ENCODE measurements at places on chromosomes 6 and 20. TPM values are rescaled to one million over a fixed set of nuclear protein-coding genes. Genes with fewer than 3 reads are reported as not detected.

- no peak overlapping the region for H3K4me3 ChIP-seq
- H3K27me3 ChIP-seq, result peaks cover 7% of the 10 kb centered on the region
- peaks cover 9% of the 10 kb centered on the region for H3K4me1 ChIP-seq
- no peaks in the 10 kb centered on the region for H3K36me3 ChIP-seq
Measured at GRCh38 chr6:111113336-111114086, 26.2 kb downstream of the SLC16A10 start.

- no peak overlapping the region for H3K27ac ChIP-seq
- no peak for DNase-seq
- H3K36me3 ChIP-seq, result no peaks in the 10 kb centered on the region
- H3K27me3 ChIP-seq, result no peaks in the 10 kb centered on the region
- H3K4me3 ChIP-seq, result no peak overlapping the region
Measured at GRCh38 chr6:5521322-5521721, 260.0 kb downstream of the FARS2 start.

- peak overlapping the region; percentile 55 for H3K27ac ChIP-seq
- H3K27me3 ChIP-seq, result no peaks in the 10 kb centered on the region
- no peak overlapping the region for H3K4me3 ChIP-seq
Measured at GRCh38 chr6:148269386-148269785, 73.3 kb upstream of the SASH1 start.

SYS1 gene
- 18.1 TPM for total RNA-seq

DNA sequence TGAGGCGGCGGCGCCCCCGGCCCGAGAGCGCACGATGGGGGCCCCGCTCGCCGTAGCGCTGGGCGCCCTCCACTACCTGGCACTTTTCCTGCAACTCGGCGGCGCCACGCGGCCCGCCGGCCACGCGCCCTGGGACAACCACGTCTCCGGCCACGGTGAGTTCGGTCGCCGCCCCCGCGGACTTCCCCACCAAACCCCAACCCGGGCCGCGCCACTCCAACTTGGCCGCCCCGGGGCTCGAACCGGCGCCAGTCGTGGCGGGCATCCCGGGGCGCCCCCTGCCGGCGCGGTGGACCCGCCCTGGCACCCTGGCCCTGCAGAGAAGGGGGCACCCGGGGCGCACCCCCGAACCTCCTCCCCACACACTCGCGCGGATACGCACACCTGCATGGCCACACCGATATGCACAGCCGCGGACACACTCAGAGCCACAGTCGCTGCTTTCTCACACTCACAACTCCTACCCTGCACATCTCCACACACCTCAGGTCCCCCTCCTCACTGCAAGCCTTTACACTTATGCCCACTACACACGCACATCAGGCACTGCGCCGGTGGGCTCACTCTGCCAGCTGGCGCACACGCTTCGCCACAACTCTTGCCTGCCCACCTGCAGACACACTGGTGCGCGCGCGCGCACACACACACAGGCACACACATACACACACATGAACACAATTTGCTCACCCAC, 535 bp downstream of the VSTM2L start:
- no peak for DNase-seq
- H3K27me3 ChIP-seq, result peaks cover 11% of the 10 kb centered on the region
- peak overlapping the region; percentile 51 for H3K27ac ChIP-seq
- peaks cover 53% of the 10 kb centered on the region for H3K4me1 ChIP-seq
- H3K36me3 ChIP-seq, result no peaks in the 10 kb centered on the region

DNA sequence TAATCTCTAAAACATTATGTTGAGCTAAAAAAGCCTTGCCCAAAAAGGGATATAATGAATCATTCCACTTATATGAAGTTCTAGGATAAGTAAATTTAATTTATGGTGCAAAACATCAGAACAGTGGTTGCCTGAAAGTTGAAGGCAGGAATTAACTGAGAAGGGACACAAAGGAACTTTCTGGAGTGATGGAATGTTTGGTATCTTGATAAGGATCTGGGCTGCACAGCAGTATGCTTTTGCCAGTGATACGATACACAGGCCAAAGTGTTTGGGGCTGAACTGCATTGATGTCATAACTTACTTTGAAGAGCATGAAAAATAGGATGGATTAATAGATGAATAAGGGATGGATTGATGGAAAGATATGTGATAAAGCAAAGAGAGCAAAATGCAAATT, 146.1 kb upstream of the LRFN2 start:
- peaks cover 25% of the 10 kb centered on the region for H3K4me1 ChIP-seq
- DNase-seq, result no peak
- H3K36me3 ChIP-seq, result no peaks in the 10 kb centered on the region

DNA sequence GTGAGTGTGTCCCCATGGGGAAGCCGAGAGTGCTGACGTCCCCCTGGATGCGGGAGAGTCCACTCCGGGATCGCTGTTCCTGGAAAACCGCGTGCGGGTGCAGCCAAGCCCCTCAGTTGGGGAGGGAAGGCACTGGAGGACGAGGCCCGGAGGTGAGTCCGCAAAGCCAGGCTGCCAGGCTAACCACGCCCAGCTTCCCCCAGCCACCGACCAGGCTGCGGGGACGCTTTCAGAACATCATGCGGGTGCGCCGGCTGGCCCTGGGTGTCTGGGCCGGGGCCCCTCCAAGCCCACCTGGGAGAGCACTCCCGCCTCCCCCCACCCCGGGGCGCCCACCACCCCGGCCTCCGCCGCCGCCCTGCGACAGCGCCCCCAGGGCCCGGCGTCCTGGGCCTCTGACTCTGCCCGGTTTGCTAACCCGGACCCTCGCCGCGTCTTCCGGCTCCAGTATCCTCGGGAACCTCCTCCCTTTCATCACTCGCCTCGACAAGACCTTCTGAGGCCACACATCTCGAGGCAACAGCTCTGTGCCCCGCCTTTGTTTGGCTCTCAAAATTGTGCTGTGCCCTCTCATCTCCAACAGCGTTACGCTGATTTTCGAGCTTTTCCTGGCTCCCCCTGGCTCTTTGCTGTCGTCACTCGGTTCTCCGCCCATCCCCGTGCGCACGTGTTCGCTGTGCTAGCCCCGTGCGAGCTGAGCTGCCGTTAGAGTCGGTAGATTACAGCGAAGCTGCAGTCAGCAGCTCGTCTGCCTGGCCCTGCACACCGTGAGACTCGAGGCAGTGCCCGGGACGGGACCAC, 47.1 kb upstream of the ENTPD6 start:
- peak overlapping the region; percentile 55 for H3K4me3 ChIP-seq
- no peaks in the 10 kb centered on the region for H3K4me1 ChIP-seq
- H3K27ac ChIP-seq, result no peak overlapping the region

DNA sequence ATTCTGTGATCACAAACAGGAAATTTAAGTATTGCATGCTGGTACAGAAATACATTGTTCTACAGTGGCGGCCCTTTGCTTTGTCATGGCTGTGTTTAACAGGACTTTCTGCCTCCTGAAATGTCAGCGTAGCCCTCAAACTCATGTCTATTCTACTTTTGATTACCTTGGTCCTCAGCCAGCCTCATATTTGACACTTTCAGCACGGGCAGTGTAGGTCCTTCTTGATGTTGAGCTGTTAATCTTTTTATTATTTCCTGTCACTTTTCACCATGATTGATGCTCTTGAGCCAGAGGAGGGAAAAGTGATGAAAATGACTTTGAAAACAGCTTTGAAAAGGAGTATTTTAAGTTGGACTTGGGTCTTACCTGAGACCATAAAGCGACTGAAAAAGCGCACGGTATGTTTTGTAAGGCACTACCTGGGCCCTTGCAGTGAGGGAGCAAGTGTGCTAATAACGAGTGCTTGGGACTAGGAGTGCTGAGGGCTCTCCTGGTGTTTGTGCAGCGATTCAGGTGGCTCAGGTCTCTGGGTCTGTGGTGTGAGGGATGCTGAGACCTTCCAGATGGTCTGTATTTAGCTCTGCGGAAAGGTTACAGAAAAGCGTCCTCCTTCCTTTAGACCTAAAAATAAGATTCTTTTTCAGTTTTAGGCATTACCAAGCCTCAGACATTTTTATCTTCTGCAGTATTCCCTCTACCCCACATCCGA, 45.2 kb upstream of the RREB1 start:
- no peak overlapping the region for H3K4me3 ChIP-seq
- H3K4me1 ChIP-seq, result peaks cover 14% of the 10 kb centered on the region
- no peak for DNase-seq
- no peaks in the 10 kb centered on the region for H3K27me3 ChIP-seq

DNA sequence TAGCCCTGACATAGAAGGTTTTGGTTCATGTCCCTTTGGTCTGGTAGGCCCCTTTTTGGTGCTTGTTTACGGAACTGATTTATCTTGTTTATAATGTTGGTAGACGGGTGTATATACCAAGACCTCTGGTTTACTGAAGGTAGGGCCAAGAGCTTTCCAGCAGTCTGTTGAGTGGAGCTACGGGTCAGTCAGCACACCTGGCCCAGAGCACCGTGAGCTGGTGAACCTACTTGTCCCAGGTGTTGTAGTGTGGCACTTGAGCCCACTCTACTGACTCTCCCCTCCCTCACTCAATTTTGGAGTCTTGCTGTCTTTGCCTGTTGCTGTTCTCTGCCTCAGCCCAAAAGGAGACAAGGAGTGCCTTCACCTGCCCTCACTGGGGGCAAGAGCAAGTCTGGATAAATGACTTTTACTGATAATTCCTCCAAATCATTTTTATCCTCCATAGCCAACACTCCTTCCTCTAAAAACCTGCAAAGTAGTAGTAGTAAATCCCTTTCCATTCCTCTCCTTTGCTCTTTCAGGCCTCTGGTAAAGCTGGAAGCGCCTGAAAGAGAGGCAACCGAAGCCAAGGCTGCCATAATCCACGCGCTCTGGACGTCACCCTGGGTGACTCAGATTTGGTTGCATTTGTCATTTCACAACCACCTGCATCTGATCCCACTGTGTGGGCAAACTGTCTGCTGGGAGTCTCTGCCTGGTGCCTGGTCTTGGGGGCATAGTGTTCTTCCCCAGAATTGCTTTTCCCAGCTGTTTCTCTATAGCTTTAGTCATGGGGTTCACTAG, 22.2 kb downstream of the RREB1 start:
- H3K27me3 ChIP-seq, result no peaks in the 10 kb centered on the region
- peaks cover 8% of the 10 kb centered on the region for H3K4me1 ChIP-seq
- DNase-seq, result no peak
- peaks cover 4% of the 10 kb centered on the region for H3K36me3 ChIP-seq
- H3K4me3 ChIP-seq, result no peak overlapping the region

TTPAL gene
- total RNA-seq, result 16.5 TPM

TRIM31 gene
- total RNA-seq, result not detected

DNA sequence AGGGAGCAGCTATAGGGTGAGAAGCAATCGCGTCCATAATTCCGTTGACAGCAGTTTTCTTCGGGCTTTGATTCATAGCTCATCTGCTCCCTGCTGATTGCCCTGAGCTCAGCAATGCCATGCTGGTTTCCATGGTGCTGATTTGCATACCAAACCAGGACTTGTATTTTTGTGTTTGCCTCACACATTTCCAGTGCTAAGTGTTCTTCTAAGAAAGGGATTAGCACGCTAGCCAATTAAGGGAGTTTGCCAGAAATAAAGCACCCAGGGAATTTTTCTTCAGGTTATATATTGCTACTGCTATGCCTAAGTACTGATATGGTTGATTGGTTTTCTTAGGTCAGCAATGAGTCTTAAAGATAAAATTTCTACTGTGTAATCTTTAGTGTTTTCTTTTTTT, 177.6 kb downstream of the PLCB1 start:
- no peaks in the 10 kb centered on the region for H3K27me3 ChIP-seq
- H3K36me3 ChIP-seq, result no peaks in the 10 kb centered on the region
- H3K4me3 ChIP-seq, result no peak overlapping the region
- H3K27ac ChIP-seq, result no peak overlapping the region
- DNase-seq, result no peak

- H3K27ac ChIP-seq, result no peak overlapping the region
- H3K27me3 ChIP-seq, result peaks cover 37% of the 10 kb centered on the region
- H3K4me1 ChIP-seq, result no peaks in the 10 kb centered on the region
Measured at GRCh38 chr20:21534453-21534852, 20.6 kb upstream of the NKX2-2 start.

Data from chondrocyte (in vitro differentiated cells).